ENCODE measurements at places on chromosomes 5 and 9.

DNA sequence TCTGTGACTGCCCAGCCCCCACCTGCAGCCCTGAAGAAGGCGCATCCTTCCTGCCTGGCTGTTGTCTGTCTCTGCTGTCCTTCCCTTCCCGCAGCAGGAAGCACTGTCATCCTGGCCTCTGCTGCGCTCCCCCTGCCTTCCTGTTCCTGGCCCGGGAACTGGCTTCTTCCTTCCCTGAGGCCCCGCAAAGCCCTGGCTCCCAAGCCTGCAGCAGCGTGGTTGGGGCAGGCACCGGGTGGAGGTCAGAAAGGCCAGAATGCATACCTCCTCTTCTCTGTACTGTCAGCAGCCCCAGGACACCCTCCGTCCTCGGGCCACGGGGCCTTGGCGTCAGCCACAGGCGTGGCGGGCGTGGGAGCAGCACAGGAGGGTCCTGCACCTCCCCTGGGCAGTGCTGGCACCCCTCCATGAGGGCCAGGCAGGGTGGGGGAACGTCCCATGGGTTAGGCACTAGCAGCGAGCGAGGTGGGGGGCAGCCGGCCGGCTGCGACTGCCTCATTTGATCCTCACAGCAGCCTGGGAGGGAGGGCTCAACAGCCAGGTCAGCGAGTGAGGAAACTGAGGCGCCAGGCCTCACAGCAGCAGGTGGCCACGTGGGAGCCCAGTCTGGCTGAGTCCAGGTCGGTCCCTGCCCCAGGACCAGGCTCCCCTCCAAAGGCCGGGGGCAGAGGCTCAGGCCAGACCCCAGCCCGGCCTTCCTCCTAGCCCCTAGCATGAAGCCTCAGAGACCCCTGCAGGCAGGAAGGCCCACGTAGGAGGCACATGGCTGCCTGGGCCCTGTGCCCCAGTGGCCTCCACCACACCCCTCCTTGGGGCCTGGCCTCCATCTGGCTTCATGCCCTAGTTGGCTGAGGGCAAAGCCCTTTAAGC is 9.4 kb downstream of the FLT4 start:
- DNase-seq, result no peak

DNA sequence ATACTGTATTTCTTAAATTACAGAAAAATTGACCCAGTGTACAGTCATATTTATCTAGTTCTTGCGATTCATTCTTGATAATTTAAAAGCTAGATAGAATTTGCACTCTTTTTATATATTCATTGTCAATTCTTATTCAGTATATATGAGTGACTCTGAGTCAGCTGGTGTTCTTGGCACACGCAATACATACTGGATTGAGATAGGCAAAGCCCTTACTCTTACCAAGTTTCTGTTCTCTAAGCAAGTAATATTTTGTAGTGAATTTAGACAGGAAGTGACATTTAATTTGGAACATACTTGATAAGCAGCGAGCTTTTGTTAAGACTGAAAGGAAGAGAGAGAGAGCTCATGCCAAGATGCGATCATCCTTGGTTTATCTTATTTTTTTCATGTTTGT is 57.7 kb downstream of the GPBP1 start:
- no peak for DNase-seq

DNA sequence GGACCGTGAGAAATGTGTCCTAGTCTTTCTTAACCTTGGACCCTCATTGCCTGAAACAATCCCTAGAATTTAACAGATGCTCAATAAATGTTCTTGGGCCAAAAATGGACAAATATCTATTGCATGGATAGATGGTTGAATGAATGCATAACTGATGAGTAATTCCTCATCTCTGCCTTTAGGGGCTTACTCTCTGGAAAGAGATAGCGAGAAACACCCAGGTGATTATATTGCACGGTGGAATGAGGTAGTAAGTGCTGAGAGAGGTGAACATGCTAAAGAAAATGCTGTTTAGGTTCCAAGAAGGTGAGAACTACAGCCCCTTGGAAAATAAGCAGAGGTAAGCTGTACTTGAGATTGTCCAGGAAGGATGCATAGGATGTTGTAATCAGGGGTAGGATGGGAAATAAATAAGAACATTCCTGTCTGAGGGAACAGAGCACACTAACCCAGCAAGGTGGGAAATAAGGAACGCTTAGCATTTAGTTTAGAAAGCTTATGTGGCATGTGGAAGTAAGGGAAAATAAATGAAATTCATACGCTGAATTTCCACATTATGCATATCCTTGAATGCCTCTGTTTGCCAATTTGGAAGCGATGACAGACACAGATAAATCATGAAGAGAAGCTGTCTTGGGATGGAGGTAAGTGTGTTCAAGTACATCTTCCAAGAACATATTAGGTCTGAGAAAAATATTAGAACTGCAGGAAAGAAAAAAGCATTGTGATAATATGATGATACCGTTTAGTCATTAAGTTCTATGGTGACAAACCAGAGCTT is 426.6 kb downstream of the ARHGEF28 start:
- DNase-seq, result no peak

DNA sequence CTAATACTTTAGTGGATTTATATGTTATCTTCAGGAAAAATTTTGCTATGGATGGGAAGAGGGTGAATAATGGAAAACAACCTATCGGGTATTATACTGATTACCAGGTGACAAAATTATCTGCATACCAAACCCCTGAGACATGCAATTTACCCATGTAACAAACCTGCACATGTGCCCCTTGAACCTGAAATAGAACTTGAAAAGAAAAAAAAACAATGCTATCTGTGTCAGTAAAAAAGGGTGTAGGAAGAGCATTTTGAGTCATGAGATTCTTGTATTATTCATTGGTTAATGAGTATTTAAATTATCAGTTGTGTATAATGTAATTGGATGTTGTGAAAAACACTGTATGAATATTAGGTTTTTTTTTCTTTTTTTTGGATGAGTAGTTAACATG is 75.4 kb downstream of the PRR16 start:
- DNase-seq, result no peak

DNA sequence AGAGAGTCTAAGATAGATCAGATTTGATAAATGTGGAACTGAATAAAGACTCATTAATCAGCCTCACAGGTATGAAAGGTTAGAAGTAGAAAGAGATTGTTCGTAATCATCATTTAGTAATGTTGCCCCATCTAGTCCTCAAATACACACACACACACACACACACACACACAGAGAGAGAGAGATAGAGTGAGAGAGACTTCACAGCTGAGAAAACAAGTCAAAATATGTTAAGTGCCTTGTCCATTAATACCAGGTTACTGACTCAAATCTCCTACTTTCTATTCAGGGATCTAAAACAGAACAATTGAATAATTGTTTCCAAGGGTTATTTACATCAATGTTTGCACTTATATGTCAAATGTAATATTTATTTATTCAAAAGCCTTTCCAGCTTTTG is 284.6 kb downstream of the MRPS30 start:
- DNase-seq, result no peak

GRCh38 chr5:61182449-61182848 is 20.2 kb upstream of the SMIM15 start:
- DNase-seq, result no peak

GRCh38 chr5:28810751-28811136 is 1772.4 kb upstream of the CDH9 start:
- DNase-seq, result no peak

- no peak for DNase-seq
Observed at GRCh38 chr5:77839691-77840090, 63.6 kb upstream of the TBCA start.

- no peak for DNase-seq
Observed at GRCh38 chr5:118070041-118070440, 918.3 kb downstream of the DTWD2 start.

DNA sequence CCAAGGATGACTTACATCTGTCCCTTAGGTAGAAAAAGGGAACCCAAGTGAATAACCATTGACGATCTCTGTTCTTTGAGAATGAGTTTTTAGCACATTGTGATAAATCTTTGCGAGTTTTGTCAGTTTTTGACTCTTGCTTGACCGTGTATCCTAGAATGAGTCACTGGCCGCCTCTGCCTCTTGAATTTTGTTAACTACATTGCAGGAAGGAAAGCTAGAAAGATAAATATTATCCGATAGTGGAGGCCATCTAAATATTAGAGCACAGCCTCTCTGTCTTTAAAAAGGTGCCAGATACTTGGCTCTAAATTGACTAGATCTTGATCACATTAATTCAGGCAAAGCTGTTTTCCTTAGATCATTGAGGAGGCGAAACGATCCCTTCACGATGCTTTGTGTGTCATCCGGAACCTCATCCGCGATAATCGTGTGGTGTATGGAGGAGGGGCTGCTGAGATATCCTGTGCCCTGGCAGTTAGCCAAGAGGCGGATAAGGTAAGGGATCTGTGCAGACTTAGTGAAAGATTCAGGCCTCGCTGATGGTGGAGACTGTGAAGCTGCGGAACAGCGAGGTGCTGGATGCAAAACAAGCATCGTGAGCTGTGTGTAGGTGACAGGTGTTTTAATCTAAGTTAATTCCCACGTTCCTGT is 12.2 kb downstream of the CCT5 start:
- no peak for DNase-seq

DNA sequence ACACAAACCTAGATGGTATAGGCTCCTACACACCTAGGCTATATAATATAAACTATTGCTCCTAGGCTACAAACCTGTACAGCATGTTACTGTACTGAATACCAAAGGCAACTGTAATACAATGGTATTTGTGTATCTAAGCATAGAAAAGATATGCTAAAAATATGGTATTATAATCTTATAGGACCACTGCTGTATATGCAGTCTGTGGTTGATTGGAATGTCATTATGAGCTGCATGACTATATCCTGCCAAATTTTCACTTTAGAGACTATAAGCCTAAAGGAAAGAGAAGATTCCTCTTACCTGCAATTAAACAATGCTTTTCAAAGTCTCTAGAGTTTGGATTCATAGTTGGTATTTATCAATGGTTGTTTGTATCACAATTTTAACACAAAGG is 24.7 kb upstream of the ACOT12 start:
- DNase-seq, result no peak

DNA sequence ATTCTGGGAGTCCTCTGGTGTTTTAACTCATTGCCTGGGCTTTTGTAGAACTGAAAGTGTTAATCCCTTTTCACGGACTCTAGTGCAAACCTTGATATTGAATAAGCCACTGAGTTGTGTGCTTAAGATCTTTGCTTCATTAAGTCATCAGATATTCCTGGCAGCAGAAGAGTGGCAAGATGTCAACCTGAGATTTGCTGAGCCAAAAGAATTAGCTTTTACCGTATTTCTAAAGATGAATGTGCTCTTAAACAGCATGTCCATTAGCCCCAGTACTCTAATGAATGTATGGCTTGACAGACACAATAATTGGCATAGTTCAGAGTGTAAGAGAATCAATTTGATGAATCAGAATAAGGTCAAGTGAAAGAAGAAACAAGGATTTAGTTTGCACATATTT is 87.2 kb upstream of the CDH6 start:
- no peak for DNase-seq

DNA sequence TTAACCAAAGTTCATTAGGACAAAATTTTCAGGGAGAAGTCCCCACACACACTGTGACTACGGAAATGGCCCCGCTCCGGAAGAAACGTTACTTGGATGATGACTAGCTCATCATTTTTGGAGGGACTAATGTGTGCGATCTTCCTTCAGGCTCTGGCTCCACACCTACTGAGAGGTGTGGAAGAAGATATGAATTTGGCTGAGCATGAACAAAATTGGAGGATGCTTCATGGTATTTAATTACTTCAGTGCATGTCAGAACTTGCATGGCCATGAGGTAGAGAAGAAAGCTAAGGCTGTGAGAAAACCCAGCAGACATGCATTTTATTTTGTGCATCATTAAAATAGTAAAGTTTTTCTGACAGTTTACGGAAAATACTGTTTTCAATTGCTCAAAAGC is 202.1 kb upstream of the TLE4 start:
- DNase-seq, result no peak

GRCh38 chr9:113416149-113416721 is 5.7 kb downstream of the C9orf43 start:
- no peak for DNase-seq

GRCh38 chr5:139885172-139885856 is 89.7 kb downstream of the PSD2 start:
- no peak for DNase-seq

GRCh38 chr9:5982317-5982716 is 33.1 kb downstream of the RANBP6 start:
- DNase-seq, result no peak

GRCh38 chr5:110872200-110872599 is 133.4 kb downstream of the SLC25A46 start:
- DNase-seq, result no peak

DNA sequence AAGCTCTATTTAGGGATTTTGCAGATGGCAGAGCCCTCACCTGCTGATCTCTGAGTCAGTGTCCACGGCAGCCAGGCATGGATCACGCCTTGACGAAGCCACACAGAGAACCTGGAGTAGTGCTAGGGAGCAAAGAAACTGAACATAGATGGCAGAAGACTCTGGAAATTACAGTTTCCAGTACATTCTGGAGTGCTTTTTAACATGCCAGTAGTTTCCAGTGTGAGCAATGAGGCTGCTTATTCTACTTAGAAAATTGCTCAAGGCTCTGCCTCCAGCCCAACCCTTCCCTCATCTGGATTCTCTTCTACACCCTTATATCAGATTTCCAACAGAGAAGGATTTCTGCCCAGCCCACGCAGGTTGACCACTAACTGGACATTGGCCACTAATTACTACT is 203.3 kb downstream of the ADAMTS12 start:
- DNase-seq, result no peak

- DNase-seq, result no peak
Observed at GRCh38 chr9:22975951-22976350, 529.3 kb downstream of the DMRTA1 start.

GRCh38 chr9:73844135-73844534 is 653.0 kb upstream of the RORB start:
- DNase-seq, result no peak

DNA sequence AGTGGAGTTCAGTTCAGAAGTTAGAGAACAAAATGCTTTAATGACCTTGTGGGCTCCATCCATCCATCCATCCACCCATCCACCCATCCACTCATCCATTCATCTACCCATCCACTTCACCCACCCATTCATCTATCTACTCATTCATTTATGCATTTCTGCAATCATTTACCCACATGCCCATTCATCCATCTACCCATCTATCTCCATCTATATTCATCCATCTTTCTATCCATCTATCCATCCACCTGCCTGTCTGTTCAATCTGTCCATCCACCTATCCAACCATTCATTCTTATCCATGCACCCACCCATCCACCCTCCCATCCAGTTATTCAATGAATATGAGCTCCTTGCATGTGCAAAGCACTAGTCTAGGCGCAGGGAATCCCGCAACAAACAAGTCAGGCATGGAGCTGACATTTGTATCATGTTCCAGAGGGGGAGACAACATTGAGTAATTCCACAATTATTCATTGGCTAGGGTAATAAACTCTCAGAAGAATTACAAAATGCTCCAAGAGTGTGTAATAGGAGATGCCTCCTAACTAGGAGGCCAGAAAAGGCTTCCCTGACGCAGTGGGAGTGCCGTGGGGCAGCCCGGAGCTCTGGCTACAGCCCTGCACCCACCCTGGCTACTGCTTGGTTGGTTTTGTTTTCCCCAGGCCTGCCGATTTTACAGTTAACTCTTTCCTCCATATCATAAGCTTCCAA is 211.2 kb downstream of the NXNL2 start:
- no peak for DNase-seq

- no peak for DNase-seq
Observed at GRCh38 chr5:73693573-73694061, 67.6 kb downstream of the ARHGEF28 start.

GRCh38 chr9:108521063-108521590 is 334.7 kb downstream of the ACTL7B start:
- no peak for DNase-seq

All from AML-193 (cell line).